ENCODE measurements at places on chromosomes 5 and 9.

GRCh38 chr5:73370095-73370494 lies 78.5 kb downstream of the FOXD1 start:
- no peak for DNase-seq

- no peak for DNase-seq
These were observed 13.5 kb downstream of the B4GALT1 start for GRCh38 chr9:33153666-33154065.

GRCh38 chr5:13331585-13331984 lies 612.9 kb downstream of the DNAH5 start:
- no peak for DNase-seq

GRCh38 chr9:74645007-74645639 lies 148.0 kb downstream of the RORB start:
- no peak for DNase-seq

DNA sequence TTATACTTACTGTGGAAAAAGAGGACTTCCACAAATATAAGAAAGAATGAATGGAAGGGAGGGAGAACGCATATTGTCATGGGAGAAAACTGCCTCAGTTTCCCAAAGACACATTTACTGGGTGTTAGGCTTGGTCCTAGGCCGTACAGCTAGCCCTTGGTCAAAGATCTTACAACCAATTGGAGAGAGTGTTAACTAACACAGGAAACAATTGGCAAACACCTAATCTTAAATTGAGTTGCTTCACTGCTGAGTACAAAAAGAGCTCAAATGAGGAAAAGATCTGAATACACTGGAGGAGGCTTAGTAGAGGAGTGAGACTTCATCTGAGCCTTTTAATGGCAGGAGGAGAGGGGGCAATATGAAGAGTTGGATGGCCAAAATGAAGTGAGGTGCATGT lies 161.7 kb downstream of the GLIS3 start:
- no peak for DNase-seq

- DNase-seq = no peak
These were observed 20.9 kb downstream of the MORN5 start for GRCh38 chr9:122180633-122181032.

- DNase-seq = no peak
These were observed 33.5 kb downstream of the ABLIM3 start for GRCh38 chr5:149174847-149175234.

GRCh38 chr5:36982146-36982545 lies 105.6 kb downstream of the NIPBL start:
- DNase-seq = no peak

GRCh38 chr5:145968970-145969713 lies 32.8 kb downstream of the SH3RF2 start:
- DNase-seq = no peak
